ENCODE measurements at places on chromosomes 3 and 15. TPM values are rescaled to one million over a fixed set of nuclear protein-coding genes. Genes with fewer than 3 reads are reported as not detected.

The CCR3 gene
- not detected for total RNA-seq

The MUC4 gene
- total RNA-seq = 2.3 TPM

The PRSS50 gene
- 1.4 TPM for total RNA-seq

The MLF1 gene
- 31.9 TPM for total RNA-seq

The FETUB gene
- total RNA-seq = not detected

The MYZAP gene
- 0.68 TPM for total RNA-seq

The TEX55 gene
- total RNA-seq = not detected

The SLCO2A1 gene
- 2.3 TPM for total RNA-seq

The PTX3 gene
- 0.59 TPM for total RNA-seq

The MYH15 gene
- total RNA-seq = 0.09 TPM

The ATP10A gene
- total RNA-seq = 2.1 TPM

The ETFA gene
- total RNA-seq = 84.4 TPM

The P2RY14 gene
- not detected for total RNA-seq

The LRRC58 gene
- 15.8 TPM for total RNA-seq

The IQCF5 gene
- total RNA-seq = not detected

The MINAR1 gene
- total RNA-seq = 0.80 TPM

The KIF23 gene
- 87.8 TPM for total RNA-seq

Data from WTC11 (cell line).